ENCODE measurements at places on chromosomes 3 and 15.

DNA sequence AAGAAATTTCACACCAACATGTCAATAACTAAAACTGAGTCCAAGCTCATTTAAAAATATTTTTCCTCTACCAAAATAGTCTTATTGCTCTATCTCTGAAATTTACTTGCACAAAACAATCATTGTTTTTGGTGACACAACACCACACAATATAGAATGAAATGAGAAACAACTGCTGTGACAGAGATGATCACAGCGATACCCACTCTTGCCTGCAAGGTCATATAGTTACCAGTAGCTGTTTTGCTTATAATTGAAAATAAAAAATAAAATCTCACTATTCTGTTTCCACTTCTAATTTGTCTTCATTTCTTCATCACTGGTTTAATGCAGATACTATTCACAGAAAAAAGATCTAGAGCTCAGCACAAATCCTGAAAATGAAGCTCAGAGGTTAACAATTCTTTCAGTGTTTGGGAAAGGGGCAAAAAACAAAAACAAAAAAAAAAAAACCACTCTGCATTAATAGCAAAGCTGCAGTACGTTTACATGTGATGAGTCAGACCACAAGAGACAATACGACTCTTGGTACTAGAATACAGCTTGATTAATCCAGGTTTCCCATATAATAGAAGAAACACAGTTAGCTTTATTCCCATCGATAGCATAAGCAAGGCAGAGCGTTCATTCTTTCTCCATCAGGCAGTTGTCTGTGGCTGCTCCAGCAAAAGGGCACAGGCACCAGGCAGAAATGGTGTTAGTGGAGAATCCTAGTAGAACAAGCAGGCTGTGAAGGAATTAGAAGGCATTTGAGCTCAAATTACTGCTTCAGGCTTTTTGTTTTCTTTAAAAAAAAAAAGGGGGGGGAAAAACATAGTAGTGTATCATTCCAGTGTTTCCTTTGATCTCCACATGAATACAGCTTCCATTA, 773 bp downstream of the ANKRD28 start:
- DNase-seq, result no peak

GRCh38 chr3:125125821-125126245, 70.0 kb upstream of the HEG1 start:
- DNase-seq, result peak; percentile 69

DNA sequence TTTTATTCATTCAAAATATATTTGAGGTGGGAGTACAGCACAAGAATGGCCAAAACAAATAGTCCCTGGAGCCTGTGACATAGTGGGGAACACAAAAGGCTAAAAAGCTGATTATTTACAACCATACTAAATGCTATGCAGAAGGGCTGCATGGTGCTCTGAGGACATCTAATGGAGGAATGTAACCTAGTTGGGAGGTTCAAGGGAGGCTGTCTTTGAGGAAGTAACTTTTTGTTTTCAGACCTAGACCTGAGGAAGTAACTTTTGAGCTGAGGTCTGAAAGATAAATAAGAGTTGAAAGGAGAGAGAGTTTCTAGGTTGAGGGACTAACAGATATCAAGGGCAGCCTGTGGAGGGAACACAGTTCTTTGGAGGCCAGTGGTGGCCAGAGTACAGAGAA, 34.8 kb upstream of the RASA2 start:
- peak; percentile 35 for DNase-seq

DNA sequence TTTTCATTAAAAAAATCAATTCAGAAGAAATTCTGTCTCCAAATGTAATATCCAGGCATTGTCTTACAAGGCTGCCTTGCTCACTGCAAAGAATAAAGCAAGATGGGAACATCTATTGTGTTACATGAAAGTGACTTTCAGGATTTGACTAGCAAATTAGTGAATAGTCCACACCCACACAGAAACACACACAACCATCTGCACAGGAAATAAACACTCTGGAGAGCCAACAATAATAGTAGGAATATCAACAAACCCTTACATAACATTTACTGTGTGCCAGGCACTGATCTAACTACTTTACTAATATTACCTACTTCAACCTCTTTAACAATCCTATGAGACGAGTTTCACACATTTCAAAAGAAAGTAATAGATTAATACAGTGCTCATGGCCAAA, 28.9 kb upstream of the ZNF385D start:
- no peak for DNase-seq

GRCh38 chr3:36480911-36481648, 100.8 kb downstream of the STAC start:
- DNase-seq, result no peak

DNA sequence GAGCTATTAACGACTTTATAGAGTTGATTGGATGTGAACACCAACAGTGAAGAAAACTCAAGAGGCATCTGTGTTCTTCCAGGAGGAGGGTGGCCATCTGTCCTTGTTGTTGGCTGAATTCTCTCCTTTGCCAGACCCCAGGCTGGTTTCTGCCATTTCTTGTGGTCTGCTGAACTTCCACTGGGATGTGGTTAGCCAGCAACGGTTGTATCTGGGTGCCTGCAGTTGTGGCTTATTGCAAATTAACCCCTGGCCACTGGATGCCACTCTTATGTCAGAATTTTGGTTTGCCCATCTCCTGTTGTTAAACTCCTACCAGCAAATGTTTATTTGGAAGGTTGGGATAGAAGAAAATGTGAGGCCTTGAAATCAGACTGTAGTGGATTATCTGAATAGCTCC, 163.6 kb upstream of the TBC1D5 start:
- no peak for DNase-seq

DNA sequence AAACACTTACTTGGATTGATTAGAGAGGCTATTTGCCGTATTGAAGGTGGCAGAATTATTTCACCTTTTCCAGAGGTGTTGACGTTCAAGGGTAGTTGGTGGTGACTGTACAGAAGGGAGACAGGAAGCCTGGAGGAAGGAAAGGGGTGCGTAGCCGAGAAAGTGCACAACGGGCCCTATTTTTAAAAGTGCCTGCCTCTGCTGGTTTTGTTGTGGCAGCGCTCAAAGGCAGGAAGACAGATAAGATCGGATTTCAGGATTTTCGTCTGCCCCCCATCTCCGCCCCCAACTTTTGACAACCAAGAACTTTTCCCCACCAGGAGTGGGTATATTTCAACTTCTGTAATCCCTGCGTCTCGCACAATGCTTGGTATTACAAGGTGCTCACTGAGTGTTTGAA, 38.5 kb downstream of the SMAD3 start:
- DNase-seq, result peak; percentile 49

DNA sequence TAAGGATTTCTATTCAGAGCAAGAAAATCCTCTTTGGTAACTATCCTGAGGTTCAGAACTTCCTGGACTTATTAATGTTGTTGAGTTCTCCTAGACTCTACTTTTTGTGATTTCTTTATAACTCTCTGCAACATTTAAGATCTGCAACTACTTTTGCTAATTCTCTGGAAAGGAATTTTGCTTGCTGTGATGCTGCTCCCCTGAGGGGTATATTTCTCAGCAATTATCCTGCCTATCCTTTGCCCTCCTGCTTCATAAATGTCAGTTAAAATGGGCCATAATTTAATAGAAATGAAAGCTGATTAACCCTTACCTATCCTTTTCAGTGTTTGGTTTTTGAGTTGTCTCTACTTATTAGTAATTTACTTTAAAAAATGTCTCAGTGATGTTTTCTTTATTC, 377.3 kb upstream of the LRRC3B start:
- no peak for DNase-seq

DNA sequence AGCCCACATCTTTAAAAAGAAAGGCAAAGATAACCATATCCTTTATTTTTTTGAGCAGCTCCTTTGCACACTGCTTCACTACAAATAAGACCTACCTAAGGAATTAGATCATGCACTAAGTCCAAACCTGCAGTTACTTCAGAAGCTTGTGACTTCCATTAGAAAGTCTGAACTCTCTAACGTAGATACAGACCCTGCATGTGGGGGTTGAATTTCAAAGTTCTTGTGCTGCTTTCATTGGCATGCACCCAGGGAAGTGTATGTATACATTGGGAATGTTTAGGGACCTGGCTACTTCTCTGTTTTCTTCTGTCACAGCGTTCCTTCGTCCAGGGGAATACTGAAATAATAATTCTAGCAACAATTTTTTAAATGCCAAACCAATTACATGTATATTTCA, 185.2 kb upstream of the IL12A start:
- DNase-seq, result no peak

DNA sequence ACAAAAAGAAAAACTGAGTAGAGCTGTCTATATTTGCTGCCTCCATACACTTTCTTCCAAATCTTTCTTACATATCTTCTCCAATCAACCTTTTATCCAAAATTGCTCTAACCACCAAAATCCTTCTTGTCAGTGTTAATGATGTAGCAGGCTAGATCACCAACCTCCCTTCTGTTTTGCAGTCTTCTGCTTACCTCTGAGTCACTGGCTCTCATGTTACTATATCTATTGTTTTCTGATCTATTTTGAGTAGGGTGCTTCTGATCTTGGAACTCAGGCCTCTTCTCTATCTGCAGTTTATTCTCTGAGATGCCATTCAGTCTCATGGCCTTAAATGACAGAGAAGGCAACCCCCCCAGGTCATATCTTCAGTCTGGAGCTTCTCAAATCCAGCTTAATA, 26.3 kb upstream of the AADAC start:
- no peak for DNase-seq

- DNase-seq, result no peak
Measured at GRCh38 chr3:174216946-174217718, 642.0 kb upstream of the NAALADL2 start.

- DNase-seq, result no peak
Measured at GRCh38 chr3:133237380-133237779, 162.5 kb upstream of the BFSP2 start.

DNA sequence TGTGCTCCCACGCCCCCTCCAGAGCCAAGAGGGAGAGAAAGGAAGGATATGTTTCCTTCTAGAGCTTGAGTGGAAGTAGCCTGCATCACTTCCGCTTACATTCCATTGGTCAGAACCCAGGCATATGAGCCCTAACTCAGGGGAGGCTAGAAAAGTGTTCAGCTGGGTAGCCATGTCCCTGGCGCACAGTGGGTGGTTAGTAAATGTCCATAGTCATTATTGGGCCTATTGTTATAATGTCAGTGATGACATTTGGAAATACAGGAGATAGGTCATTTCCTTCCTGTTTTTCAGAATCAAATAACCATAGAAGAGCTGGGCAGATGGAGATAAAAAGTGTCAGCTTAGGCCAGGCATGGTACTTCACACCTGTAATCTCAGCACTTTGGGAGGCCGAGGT, 27.3 kb downstream of the CD276 start:
- no peak for DNase-seq

GRCh38 chr3:176619833-176620232, 577.4 kb downstream of the TBL1XR1 start:
- no peak for DNase-seq

DNA sequence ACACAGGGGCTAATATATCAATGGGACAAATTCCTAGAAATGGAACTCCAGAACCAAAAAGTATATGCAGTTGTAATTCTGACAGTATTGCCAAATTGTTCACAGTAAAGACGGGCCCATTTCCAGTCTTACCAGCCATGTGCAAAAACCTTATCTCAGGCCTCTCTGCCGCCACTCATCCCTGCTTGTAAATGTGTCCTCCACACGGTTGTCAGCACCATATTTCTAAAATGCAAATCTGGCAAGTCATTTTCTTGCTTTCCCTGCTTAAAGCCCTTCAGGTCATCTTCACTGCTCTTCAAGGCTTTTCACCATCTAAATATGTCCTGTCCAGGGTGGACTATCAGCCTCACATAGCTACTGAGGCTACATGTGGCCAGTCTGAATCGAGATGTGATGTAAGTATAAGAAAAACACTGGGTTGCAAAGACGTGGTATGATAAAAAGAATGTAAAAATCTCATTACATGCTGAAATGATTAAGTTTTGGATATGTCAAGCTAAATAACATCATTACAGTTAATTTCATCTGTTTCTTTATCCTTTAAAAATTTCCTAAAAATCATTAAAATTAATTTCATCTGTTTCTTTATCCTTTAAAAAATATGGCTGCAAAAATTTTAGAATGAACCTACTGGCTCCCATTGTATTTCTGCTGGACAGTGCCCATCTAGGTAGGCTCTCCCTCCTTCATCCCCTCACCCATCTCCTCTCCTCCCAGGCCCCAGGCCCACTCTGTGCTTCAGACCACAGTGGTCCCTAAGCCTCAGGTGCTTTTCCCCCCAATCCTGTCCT, 980 bp downstream of the PARP9 start:
- DNase-seq, result no peak

GRCh38 chr3:85821130-85821756, 862.5 kb downstream of the CADM2 start:
- DNase-seq, result peak; percentile 8

- no peak for DNase-seq
Measured at GRCh38 chr3:179806177-179806576, 153.3 kb downstream of the USP13 start.

DNA sequence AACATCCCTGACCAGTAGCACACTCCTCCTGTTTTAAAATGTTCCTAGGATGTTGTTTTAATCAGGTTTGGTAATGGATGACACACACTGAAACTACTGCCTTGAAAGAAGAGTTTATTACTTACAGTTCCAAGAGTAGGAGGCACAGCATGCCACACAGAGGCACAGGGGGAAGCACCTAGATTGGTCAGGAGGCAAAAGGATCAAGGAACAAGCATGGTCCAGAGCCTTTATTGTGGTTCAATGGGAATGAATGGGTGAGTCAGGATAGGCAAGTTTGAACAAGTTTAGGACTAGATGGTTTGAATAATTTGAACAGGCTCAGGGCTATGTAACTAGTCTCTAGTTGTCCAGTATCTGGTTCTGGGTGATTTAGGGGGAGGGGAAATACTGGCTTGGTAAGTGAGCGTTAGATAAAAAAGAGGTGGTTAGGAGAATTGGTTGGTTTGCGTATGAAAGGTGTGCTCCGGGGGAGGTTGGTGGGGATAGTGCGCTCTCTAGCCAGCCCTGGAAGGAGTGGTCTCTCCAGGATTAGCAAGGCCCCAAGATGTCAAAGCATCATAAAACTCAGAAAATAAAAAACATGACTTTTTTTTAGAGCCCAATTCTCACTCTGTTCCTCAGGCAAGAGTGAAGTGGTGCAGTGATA, 35.1 kb downstream of the TMOD3 start:
- DNase-seq, result peak; percentile 55

- no peak for DNase-seq
Measured at GRCh38 chr15:60396100-60396499, 1.7 kb downstream of the ANXA2 start.

GRCh38 chr3:192284443-192285072, 442.8 kb downstream of the FGF12 start:
- DNase-seq, result no peak

- DNase-seq, result no peak
Measured at GRCh38 chr15:27091270-27091940, 120.4 kb downstream of the GABRG3 start.

DNA sequence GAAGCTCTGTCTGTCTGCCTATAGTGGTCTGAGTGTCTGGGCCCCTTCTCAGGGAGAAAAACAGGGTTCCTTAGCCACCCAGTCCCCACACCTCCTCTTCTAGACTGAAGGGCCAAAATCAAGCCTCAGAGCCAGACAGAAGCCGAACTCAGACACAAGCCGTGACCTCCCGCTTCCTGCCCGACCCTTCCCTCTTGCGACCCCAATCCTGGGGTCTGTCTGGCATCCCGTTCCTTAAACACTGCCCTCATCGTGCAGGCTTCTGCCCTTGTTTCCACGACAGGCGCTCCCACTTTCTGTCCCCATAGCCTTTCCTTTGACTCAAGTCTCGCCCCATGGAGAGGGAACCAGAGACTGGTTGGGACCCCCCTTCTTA, 32.3 kb downstream of the EPHB3 start:
- DNase-seq, result no peak

Data from activated CD4-positive, alpha-beta T cell treated with anti-CD3 and anti-CD28 coated beads for 48 hours (primary cell).